Kidney capillary endothelial cell (primary cell): ENCODE measurements at places on chromosomes 1 and 21.

- no peak for DNase-seq
These were observed 61.2 kb upstream of the TNR start for GRCh38 chr1:175804561-175804960.

- DNase-seq: no peak
These were observed 102.2 kb downstream of the TSEN15 start for GRCh38 chr1:184153731-184154130.

DNA sequence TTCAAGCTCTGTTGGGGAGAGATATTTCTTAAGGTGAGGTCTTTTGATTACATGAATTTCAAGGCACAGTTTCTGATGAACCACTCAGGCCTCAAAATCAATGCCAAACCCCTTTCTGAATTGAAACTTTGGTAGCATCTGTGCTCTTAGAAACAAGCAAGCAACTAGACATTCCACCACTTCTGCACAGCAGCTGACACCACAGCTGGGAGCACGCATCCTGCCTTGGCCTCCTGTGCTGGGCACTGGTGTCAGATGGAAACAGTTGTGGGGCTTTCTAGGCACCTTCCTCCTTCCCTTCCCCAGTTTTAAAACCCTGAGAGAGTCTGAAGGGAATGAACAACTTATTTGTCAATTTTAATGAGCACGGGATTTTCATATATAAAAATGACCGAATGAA is 360.2 kb downstream of the ADGRL2 start:
- no peak for DNase-seq

DNA sequence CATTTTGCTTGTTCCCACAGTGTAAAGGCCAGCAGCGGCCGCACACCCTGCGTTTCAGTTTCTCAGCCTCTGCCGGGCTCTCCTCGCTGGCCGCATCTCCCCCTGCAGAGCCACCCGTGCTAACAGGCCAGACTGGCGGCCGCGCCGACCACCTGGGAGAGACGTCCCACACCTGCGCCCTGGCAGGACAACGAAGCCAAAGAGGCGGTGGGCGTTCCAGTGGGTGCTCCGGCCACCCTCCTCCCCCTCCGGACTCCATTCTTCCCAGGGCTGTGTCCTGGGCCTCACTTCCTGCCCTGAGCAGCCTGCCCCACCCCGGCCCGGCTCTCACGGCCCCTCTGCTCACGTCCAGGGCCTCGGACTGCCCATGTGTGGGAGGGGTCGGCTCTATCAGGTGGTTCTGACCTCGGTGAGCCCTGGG is 31.9 kb upstream of the SLC19A1 start:
- DNase-seq: no peak

DNA sequence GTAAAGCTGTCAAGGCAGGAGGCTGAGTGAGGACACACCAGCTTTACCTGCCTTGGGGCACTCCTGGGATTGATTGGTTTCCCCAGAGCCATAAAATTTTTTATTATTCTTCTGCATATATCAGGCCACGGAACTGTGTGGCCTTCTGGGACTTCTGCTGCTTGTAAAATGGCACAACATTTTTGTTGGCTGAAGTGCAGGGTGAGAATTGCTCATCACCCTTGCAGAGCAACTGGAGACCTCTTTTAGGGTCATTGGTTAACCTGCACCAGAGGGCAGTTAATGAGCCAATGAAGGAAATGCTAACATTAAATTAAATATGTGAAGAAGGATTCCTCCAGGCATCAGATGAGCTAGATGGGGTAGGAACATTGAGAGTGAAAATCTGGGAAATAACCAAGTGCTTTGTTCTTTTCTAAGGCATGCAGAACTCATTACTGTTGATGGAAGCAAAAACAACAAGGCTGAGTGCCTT is 87.7 kb downstream of the LTN1 start:
- DNase-seq: no peak

GRCh38 chr21:26815197-26815596 is 30.0 kb downstream of the ADAMTS1 start:
- DNase-seq: no peak

DNA sequence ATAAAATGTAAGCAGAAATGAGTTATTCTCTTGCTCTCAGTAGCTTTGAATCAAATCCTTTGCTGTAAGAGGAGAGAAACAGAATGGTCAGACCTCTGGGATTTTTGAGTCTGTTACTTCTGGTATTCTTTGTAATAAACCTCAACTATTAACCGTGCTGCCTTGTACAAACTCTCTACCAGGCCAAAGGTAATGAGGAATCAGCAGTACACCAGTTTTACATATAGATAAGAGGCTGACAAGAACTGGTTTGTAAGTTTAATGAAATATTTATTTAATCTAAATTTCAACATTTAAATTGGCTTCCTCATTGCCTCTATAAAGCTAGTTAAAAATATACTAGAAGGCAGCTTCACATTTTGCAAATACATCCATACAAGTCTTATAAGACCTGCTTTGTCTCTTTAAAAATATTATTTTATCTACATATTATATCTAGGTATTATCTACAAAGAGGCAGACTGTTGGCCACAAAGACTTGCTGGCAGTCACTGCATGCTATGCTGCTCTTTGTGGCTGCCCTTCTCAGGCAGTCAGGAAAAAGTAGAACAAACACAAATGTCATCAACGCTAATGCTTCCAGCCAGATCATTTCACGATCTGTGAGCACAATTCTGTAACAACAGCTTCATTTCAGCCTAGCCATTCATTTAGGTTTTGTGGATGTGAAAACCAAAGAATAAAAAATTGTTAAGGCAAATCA is 173.0 kb downstream of the GABPA start:
- no peak for DNase-seq

GRCh38 chr1:234489698-234490077 is 10.7 kb upstream of the TARBP1 start:
- no peak for DNase-seq
